ENCODE measurements at places on chromosomes 1 and 21.

GRCh38 chr1:167893798-167894197, 20.1 kb downstream of the ADCY10 start:
- DNase-seq, result no peak

DNA sequence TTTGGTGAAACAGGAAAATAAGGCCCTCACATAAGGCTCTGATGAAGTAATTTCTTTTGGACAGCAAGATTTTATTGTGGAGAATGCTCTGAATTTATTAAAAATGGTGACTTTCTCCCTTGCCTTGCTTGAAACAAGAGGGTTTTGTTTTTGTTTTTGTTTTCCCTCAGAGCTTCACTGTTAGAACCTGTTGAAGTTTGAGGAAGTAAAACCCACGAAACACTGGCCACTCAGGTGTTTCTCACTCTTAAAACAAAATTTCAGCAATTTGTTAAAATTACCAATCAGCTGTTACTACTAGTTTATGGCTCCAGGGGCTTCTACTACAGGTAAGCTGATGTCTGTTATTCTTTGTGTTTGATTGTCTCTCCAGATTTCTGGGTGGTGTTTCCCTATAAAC, 112.6 kb upstream of the B3GALT2 start:
- DNase-seq, result no peak

DNA sequence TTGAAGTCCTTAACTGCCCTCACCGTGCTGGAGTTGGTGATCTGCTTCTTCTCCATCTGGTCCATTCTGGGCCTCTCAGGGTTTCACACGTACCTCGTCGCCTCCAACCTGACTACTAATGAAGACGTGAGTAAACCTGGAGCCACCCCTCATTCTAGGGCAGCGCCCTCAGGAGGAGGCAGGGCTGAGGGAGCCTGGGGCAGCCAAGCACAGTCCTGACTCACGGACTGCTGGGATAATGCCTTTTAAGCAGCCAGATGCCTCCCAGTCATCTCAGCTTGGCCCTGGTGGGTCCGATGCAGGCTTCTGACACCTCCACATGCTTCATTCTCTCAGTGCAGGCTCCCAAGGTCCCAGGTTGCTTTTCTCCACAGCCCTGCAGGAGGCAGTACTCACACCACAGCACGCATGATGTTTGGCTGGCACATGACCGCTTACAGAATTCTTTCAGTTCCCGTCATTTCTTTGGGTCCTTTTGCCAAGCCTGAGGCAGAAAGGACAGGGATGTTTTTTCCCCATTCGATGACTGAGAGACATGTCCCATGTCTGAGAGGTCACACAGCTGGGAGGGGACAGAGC, 11.8 kb upstream of the SFN start:
- no peak for DNase-seq

- no peak for DNase-seq
Measured at GRCh38 chr1:111602302-111602701, 17.3 kb upstream of the RAP1A start.

- no peak for DNase-seq
Measured at GRCh38 chr1:26314501-26314900, 3.3 kb upstream of the CD52 start.

- no peak for DNase-seq
Measured at GRCh38 chr1:245877976-245878375, 629.1 kb downstream of the SMYD3 start.

- DNase-seq, result no peak
Measured at GRCh38 chr21:14988760-14989159, 76.0 kb downstream of the NRIP1 start.

- no peak for DNase-seq
Measured at GRCh38 chr1:111777301-111777700, 21.6 kb downstream of the DDX20 start.

GRCh38 chr1:20248971-20249612, 41.6 kb upstream of the VWA5B1 start:
- DNase-seq, result no peak

DNA sequence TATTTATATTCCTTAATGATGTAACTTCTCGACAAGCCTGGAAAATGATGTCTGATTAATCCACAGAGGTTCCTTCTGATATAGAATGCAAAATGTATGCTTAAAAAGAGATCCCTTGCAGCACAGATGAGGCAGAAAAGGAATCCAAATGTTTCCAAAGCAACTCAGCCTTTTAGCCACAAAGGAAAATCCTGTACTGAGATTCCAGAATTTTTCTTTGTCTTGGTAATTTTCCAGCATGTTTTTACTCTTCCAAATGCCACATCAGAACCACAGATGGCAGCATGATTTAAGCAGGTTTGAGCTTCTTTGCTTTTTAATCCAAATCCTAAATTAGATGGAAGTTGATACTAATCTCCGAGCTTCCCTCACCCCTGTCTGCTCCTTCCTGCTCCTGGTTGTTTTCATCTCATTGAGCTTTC, 176.4 kb upstream of the PALMD start:
- DNase-seq, result peak; percentile 62

DNA sequence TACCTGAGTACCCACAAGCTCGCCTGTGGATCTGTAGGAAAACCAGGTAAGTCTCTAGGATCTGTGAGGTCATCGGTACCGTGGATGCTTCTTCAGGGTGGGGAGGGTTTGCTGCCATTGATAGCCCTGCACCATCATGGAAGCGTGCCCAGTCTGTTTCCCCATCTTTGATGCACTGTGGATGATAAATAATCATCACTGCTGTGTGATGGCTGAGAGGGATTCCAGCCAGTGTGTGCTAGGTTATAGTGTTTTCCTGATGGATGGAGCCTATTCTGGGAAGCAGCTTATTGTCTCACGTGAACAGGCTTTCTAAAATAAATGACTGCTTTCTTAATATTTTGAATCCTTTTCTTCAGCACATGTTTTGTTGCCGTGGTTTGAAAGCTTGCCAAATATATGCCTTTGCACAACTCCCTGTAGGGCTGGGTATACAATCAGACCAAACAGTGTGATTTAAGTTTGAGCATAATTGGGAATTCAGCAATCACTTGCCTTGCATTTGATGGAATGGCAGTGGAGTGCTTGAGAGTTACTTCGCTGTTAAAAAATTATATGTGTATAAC, 113.8 kb downstream of the CAMTA1 start:
- peak; percentile 11 for DNase-seq

DNA sequence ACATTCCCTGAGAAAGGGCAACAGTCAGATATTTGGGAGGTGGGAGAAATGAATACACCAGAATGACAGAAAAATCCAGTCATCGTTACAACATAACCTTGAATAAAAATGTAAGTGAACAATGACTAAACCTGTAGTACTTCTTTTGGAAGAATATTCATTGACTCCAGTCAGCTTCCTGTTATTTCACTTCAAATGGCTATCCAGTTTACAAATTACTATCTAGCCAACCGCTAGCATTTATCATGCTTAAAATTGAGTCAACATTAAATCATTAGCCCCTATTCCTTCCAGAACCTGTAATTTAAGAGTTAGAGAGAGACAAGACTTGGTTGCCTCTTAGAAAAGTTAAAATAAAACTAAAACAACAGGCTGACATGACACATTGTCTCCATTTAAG, 33.6 kb downstream of the WLS start:
- DNase-seq, result no peak

GRCh38 chr1:206075786-206076755, 23.1 kb downstream of the RHEX start:
- DNase-seq, result peak; percentile 60

- peak; percentile 93 for DNase-seq
Measured at GRCh38 chr21:17848228-17848627, 29.1 kb upstream of the C21orf91 start.

DNA sequence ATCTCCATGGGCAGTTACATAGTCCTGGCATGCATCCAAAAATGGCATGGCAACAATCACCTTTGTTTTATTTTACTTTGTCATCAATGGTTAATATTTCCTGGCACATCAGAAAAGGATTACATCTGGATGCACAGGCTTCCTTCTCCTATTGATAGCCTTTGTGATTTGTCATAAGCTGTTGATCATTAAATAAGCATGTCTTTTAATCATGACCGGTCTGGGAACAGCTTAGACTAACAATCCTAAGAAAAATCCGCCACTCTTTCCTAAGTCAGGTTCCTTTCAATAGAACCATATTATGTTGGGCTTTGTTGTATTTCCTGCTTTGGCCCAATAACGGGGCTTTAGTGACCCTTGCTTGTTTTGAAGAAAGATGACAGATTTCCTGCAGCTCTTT, 330.6 kb downstream of the DUSP10 start:
- DNase-seq, result no peak

GRCh38 chr1:201254625-201255478, 28.5 kb upstream of the PKP1 start:
- peak; percentile 44 for DNase-seq

DNA sequence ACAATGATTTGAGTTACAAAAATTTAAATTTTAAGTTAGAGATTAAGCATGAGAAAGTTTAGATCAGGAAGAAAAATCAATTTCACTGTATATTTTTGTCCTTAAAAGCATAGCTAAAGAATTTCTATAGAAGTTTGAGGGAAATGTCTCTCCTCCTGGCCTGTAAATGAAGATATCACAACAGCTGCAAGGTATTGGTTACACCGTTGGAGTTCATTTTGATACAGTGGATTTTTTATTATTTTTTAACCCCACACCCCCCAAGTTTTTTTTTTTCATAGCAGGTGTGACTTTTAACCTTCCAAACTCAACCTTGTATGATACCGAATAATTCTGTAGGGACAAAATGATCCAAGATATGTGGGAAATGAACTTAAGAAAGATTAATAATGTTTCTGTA, 156.3 kb downstream of the DISP1 start:
- no peak for DNase-seq

- peak; percentile 9 for DNase-seq
Measured at GRCh38 chr1:193069748-193070385, 10.5 kb downstream of the RO60 start.

GRCh38 chr1:37813529-37814145, 5.6 kb upstream of the YRDC start:
- no peak for DNase-seq

DNA sequence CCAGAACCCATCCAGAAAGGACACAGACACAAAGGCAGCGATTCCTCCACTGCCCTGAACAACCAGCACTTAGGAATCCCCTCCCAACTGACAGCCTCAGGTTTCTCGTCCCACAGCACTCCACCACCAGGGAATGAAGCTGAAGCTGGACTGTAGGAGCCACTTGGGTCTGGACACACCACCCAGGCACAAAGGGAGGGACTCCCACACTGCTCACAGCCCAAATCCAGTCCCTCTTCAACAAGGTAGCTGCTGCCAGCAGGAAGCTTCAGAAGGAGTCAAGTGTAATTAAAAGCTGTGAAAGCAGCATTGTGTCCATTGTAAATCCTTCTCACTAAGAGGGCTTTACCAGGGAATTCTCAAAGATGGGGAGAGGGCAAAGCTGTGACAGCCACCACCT, 29.0 kb downstream of the LMX1A start:
- no peak for DNase-seq

- no peak for DNase-seq
Measured at GRCh38 chr1:115465802-115466363, 127.8 kb upstream of the NGF start.

- no peak for DNase-seq
Measured at GRCh38 chr1:53380296-53380695, 52.4 kb upstream of the LRP8 start.

GRCh38 chr1:89546082-89546889, 21.7 kb downstream of the LRRC8B start:
- DNase-seq, result peak; percentile 38

- DNase-seq, result no peak
Measured at GRCh38 chr1:20194224-20194623, 7.9 kb upstream of the PLA2G2C start.

DNA sequence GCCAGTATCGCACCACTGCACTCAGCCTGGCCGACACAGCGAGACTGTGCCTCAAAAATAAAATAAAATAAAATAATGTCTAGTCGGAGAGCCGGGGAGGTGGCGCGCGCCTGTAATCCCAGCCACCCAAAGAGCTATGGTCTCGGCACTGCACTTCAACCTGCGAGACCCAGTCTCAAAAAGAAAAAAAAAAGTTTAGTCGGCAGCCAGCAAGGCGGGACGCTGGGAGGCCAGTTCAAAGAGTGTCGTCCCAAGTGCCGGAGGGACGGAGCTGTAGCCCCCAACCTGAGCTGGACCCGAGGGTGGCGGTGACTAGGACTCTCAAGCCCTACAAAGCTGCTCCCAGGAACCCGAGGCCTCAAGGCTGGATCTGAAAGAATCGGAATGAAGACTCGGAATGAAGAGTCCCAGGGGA, 632 bp upstream of the FALEC start:
- DNase-seq, result no peak

- no peak for DNase-seq
Measured at GRCh38 chr1:174266991-174267612, 107.8 kb downstream of the RABGAP1L start.

DNA sequence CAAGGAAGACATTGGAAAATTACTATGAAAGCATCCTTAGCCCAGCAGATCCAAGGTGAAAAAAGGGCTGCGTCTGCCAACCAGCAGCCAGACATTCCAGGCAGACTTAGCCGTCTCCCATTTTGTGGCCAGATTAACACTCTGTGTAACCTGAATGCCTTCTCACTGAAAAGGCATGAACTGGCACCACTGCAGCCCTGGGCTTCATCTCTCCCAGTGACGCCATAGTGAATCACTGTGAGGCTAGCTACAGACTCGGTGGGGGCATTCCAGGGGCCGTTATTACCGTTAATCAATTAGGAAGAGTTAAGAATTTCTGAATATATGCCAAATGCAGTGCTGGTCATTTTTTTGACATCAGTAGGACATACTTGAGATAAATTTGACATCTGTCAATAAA, 627.4 kb downstream of the LMO4 start:
- peak; percentile 97 for DNase-seq

GRCh38 chr1:219757890-219758289, 145.0 kb upstream of the ZC3H11B start:
- DNase-seq, result peak; percentile 36
